Stimulated activated CD4-positive, alpha-beta T cell treated with anti-CD3 and anti-CD28 coated beads, Interleukin-4, amount 100 ng/mL, for 24 hours (primary cell): ENCODE measurements at places on chromosomes 5 and 9.
A peak's percentile ranks its signal among the peaks of the same experiment; 100 is the strongest.

GRCh38 chr5:59025734-59026133 lies 442.9 kb downstream of the RAB3C start:
- DNase-seq, result no peak

GRCh38 chr9:130448771-130449603 lies 4.2 kb downstream of the ASS1 start:
- no peak for DNase-seq

GRCh38 chr5:5587474-5587873 lies 165.0 kb downstream of the ICE1 start:
- DNase-seq, result no peak

GRCh38 chr5:65825408-65826328 lies 100.7 kb upstream of the ERBIN start:
- no peak for DNase-seq

DNA sequence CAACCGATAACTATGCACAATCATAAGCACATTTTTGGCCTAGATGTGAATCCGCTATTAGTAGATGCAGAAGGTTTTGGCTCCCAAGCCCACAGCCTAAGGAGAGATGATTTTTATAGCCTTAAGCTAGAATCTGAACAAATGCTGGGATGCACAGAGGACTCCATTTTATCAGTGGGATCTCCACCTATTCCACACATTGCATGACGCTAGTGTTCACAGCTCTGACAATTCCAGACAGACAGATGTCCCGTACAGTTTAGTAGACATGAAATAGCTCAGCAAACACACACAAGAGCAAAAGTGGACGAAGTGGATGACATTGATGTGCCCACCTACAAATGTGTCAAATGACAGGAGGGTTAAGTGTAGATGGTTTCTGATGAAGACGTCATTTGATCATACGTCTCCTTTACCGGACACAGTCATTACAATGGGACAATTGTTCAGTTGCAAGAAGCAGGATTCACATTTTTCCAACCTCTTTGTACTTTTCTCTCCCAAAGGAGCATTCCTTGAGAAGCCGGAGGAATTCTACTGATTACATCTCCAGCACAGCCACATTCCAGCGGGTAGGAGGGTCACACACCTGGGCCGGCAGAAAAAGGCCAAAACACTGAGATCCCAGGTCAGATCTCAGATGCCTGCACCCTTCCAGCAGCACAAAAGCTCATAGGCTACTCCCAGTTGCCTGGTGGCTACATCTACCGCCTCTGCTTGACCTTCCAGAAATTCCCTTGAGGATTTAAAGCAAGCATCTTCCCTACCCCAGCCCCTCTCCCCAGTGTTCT lies 202.4 kb downstream of the SLIT3 start:
- no peak for DNase-seq

DNA sequence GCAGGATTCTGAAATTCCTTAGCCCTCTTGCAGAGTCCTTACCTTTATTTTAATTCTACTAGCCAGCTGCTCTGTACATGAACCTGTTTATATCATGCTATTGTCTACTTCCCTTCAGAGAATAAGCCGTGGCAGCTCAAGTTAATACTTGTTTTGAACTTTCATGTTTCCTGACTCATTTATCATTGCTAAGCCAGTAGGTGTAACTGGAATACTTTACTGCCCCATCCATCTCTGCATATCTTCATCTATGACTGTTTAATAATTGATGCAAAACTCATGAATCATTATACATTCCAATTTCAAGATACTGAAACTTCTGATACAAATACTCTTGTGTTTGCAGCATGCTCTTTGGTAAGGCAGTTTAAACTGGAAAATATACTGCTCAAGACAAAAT lies 174.7 kb downstream of the PPP2R2B start:
- no peak for DNase-seq

DNA sequence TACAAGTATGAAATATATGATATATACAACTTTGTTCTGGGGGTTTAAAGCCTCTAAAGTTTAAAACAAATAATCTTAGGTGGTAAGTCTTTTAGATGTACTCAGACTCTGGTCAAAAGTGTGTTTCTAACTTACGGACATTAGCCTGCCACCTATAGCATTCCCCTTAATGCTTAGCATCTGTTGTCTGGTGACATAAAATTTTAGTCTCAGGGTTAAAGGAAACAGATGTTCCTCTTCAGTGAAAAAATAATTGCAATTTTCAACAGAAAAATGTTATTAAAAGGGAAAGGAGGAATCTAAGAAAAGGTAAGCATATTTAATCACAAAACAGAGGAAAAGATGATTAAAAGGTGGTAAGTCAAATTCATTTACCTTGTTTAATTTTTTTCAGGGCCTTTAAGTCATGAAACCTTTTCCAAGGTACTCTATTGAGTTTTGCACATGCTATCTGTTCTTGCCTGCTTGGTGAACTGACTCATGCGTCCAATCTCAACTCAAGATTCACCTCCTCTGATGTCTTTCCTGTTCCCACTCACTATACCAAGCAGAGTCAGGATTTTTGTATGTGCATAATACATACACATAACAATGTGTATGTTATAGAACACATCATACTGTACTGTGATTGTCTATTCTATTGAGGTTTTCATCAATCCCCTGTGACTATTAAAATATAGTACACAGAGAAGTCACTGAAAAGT lies 7.9 kb downstream of the TMEM167A start:
- no peak for DNase-seq

- DNase-seq, result no peak
Observed at GRCh38 chr5:62457071-62457470, 44.5 kb downstream of the IPO11 start.

- no peak for DNase-seq
Observed at GRCh38 chr9:35236692-35237091, 74.9 kb downstream of the UNC13B start.

- DNase-seq, result no peak
Observed at GRCh38 chr5:148186248-148187003, 16.4 kb upstream of the SPINK6 start.

DNA sequence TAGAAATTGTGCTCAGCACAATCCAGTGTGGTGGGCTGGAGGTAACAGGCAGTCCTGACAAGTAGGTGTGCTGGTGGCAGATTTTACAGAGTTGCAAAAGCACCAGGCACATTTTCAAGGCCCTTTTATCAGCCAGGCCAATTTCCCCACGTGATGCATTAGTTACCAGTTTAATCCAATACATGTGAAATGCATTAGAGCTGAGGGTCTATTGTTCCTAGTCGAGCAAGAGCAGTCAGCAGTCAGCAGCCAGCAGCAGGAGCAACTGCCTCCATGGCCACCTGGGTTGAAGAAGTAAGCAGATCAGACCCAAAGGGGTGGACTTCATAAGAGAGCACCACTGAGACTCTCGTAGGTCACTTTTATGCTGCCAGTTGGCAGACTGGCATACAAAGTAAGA lies 76.7 kb downstream of the EPB41L4A start:
- no peak for DNase-seq

DNA sequence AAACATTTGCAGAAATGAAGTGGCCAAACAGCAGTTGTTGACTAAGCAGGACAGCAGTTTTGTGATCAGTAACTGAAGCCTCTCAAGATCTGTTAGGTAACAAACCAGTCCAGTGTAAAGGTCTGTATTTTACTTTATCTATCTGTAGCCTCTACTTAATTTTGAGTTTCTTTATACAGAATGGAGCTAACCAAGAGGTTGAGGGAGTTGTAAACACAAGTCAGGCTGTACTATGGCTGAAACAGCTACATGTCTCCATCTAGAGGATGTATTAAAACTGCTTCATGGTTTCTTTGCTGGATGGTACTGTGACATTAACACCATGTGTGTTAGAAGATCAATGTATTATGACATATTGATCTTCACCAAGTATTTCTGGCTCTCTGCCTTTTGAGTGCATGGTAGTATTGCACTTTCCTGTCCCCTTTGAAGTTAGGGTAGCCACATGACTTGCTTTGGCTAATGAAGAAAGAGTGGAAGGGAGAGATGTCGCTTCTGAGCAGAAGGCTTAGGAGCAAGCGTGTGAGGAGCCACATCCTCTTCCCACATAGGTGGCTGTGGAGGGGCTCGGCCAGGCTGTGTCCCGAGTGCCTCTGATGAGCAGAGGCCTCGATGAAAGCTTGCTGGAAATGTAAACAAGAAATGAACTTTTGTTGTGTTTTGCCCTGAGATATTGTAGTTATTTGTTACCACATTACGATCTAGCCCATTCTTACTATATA lies 105.6 kb upstream of the PCA3 start:
- no peak for DNase-seq

- DNase-seq, result no peak
Observed at GRCh38 chr5:53343187-53343586, 137.2 kb upstream of the FST start.

- no peak for DNase-seq
Observed at GRCh38 chr5:146366904-146367303, 28.3 kb downstream of the POU4F3 start.

- no peak for DNase-seq
Observed at GRCh38 chr5:167643631-167644280, 647.7 kb upstream of the WWC1 start.

- DNase-seq, result no peak
Observed at GRCh38 chr5:139849942-139850341, 54.3 kb downstream of the PSD2 start.

DNA sequence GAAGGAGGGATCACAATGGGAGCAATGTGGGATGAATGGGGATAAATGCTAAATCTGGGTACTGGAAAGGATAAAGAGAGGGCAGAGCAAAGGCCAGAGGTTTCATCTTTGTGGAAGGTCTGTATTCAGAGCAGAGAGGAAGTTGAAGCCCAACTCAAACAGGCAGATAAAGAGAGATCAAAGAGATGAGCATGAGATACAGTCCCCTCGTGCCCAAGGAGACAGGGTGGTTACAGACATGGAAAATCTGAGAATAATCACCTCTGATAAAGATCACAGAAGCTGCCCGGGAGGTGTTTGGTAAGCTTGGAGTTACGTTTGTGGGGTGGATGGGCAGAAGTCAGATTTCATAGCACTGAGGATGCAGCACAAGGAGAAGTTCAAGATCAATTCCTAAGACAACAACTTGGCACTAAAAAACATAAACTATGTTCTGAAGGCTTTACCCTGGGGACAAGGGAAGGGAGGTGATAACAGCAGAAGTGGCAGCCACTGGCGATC lies 459 bp upstream of the ERAP2 start:
- peak; percentile 26 for DNase-seq

DNA sequence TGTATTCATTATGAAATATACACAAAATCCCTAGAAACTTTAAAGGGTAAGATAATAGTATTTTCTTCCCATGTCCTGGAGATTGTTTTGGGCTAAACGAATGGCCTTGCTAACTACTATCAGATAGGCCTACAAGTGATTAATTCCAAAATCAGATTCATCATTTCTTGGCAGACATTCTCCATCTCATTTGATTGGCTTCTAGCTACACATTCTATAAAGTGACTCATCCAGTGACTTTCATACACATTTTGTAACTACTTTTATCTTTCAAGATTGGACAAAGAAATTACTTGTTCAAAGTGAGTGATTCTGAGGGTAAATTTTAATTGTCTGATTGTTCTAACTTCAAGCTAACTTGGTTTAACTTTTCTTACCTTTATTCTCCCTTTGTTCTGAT lies 93.3 kb downstream of the RAPGEF6 start:
- DNase-seq, result no peak

GRCh38 chr5:39447059-39447458 lies 22.3 kb upstream of the DAB2 start:
- no peak for DNase-seq

DNA sequence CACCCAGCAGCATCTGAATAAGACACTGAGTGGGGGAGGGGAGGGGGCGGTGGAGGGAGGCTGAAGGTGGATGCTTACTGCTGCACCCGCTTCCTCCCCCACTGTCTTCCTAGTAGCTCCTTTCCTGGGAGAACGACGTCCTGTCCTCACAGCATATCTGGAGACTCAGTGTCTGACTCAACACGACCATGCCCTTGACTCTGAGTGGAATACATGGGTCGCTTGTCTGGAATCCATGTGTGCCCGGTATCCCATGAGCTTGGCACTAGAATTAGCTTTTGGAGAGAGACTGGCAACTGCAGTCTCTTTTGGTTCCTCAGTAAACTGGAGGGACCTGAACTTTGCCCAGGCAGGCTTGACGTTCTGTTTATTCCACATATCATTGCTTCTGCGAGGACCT lies 125.4 kb upstream of the FAM120A start:
- no peak for DNase-seq

DNA sequence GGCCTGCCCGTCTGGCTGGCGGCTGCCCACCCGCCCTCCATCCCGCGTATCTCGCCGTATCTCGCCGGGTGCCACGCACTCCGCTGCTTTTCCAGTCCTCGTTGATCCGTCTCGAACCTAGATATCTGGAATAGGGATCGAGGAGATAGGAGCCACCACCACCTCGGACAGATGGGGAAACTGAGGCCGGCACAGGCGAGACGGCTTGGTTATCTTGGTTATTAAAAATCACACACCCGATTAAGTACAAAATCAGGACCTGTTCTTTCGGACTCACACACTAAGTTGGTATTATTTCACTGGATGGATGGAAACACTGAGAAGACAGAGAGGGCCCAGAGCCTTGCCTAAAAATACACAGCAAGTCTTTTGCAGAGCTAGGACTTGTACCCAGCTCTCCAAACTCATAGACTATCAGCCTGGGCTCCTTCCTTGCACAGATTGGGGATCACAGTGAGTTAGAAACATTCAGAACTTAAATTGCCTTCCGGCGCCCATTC lies 678 bp downstream of the SLC26A2 start:
- no peak for DNase-seq

GRCh38 chr5:178490935-178491652 lies 99.1 kb downstream of the COL23A1 start:
- DNase-seq, result no peak

GRCh38 chr9:120571443-120572257 lies 8.3 kb downstream of the CDK5RAP2 start:
- DNase-seq, result no peak

DNA sequence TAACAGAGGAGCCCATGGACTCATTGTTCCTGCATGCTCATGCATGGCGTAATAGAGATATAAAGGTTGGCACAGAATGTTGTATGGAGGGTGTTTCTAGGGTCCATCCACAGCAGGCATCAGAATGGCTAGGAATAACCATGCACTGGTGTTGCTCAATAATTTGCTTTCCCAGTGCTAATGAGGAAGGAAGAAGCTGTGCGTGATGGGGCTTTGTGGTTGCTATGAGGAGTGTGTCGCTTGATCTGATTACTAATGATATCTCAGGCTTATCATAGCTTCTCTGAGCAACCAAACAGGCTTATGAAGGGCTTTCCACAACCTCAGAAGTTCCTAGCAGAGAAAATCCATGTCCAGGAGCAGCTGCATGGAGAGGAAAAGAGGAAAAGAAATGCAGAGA lies 151.3 kb upstream of the TRPC7 start:
- no peak for DNase-seq

DNA sequence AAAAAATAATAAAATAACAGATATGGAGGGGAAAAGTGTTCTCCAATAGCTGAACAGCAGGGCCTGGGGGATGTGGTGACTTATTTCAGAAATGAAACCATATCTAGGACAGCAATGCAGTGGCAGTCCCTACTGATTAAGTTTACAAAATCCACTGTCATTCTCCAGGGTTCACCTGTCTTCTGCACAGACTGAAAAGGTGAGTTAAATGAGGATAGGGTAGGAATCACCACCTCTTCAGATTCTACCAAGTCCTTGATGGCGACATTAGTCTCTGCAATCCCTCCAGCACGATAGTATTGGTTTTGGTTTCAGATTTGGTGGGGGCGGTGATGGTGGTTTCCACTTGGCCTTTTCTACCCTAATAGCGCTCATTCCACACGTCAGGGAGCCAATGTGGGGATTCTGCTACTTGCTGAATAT lies 32.3 kb upstream of the NPM1 start:
- DNase-seq, result peak; percentile 39
